Esophagus muscularis mucosa (tissue), 4 donors: ENCODE measurements at places on chromosomes 5 and 9. TPM values are rescaled to one million over a fixed set of nuclear protein-coding genes. Genes with fewer than 3 reads are reported as not detected.

Gene ZNF622
- 25.3 TPM for total RNA-seq

Gene PKD2L2
- total RNA-seq, result not detected

Gene SKP2
- 9.2 TPM for total RNA-seq

Gene SLC46A2
- total RNA-seq, result 0.26 TPM

Gene PANK3
- total RNA-seq, result 26.0 TPM

- no peaks in the 10 kb centered on the region for H3K4me1 ChIP-seq
- no peaks in the 10 kb centered on the region for H3K27me3 ChIP-seq
- H3K36me3 ChIP-seq, result no peaks in the 10 kb centered on the region
- H3K4me3 ChIP-seq, result no peak overlapping the region
- no peak for DNase-seq
These were observed 165.2 kb downstream of the FRMD3 start for GRCh38 chr9:83372957-83373356.

GRCh38 chr5:179800696-179801201, 5.9 kb downstream of the MGAT4B start:
- no peak for DNase-seq
- no peak overlapping the region for H3K4me3 ChIP-seq
- no peaks in the 10 kb centered on the region for H3K27me3 ChIP-seq

GRCh38 chr5:151183456-151184245, 26.1 kb upstream of the ANXA6 start:
- H3K36me3 ChIP-seq, result peaks cover 93% of the 10 kb centered on the region
- H3K4me3 ChIP-seq, result no peak overlapping the region
- DNase-seq, result peak; percentile 50
- no peaks in the 10 kb centered on the region for H3K27me3 ChIP-seq
- no peaks in the 10 kb centered on the region for H3K4me1 ChIP-seq
- no peak overlapping the region for H3K27ac ChIP-seq

DNA sequence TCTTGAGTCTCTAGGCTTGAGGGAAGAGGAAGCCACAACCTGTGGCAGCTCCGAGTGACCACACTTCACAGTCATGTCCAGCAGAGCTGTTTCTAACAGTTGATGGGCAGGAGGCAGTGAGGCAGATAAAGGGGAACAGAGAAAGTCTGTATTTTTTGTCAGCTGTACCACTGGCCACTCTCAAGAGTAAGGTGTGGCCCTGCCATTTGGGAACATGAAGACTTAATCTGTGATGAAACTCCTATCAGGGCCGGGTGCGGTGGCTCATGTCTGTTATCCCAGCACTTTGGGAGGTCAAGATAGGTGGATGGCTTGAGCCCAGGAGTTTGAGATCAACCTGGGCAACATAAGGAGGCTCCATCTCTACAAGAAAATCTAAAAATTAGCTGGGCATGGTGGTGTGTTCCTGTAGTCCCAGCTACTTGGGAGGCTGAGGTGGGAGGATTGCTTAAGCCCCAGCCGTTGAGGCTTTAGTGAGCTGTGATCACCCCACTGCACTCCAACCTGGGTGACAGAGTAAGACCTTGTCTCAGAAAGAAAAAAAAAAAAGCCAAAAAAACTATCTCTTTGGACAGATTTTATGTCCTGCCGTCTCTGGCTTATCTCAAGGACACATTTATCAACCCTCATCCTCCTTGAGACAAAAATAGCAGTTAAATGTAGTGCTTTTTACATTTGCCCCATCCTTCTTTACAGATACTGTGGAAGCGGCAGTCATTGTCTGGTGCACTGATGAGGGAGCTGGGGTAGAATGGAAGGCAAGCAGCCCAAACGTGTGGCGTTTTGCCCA, 11.9 kb upstream of the COL15A1 start:
- H3K27me3 ChIP-seq, result no peaks in the 10 kb centered on the region
- H3K36me3 ChIP-seq, result no peaks in the 10 kb centered on the region

DNA sequence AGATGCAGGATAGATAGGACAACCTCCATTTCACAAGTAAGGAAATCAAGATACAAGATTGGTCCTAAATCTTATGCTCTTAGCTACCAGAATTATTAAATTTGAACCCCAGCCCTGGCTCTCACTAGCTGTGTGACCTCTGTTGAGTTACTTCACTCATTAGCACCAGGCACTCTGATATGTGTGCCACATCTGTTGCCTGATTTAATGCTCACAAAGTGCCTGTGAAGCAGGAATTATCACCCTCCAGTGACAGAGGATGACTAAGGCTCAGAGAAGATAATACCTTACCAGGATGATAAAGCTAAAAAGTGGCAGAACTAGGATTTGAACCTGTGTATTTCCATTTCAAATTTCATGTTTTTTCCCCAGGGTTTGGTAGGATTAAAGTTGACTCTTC, 110.0 kb downstream of the PLPPR1 start:
- H3K27me3 ChIP-seq, result no peaks in the 10 kb centered on the region
- no peak overlapping the region for H3K27ac ChIP-seq
- H3K4me3 ChIP-seq, result no peak overlapping the region
- DNase-seq, result no peak
- H3K4me1 ChIP-seq, result no peaks in the 10 kb centered on the region

GRCh38 chr9:96150324-96151227, 151.4 kb downstream of the HSD17B3 start:
- no peak overlapping the region for H3K27ac ChIP-seq
- no peaks in the 10 kb centered on the region for H3K27me3 ChIP-seq
- no peak for DNase-seq
- no peaks in the 10 kb centered on the region for H3K36me3 ChIP-seq

DNA sequence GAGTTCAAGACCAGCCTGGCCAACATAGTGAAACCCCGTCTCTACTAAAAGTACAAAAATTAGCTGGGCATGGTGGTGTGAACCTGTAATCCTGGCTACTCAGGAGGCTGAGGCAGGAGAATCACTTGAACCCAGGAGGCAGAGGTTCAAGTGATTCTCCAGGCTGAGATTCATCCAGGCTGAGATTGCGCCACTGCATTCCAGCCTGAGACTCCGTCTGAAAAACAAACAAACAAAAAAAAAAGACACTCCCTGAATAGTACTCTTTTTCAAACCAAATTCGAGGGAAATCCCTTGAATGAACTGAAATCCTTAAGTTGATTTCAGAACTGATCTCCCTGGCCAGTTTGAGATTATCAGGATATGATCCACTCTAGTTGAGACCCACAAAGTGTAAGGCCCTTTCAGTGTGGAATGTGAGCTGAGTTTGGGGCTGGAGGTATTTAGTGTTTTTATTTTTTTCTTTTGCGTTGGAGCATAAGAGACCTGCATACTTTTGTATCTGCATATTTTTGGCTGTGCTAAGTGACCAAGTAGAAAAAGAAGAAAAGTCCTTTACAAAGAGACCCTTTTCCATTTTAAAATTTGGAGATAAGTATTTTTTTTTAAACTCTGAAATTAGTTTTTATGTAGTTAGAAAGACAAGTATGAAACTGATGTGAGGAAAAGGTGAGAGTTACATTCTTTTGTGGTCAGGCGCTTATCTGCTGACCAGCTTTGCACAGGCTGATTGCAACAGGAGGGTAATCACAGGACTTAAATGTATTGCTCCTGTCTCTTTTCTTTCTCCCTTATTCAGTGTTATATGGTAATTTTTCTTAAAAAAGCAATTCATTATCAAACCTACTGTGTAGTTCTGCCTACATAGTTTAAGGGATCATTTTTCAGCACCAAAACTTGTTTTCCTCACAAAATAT, 42.9 kb downstream of the TMEFF1 start:
- H3K36me3 ChIP-seq, result no peaks in the 10 kb centered on the region
- no peaks in the 10 kb centered on the region for H3K4me1 ChIP-seq
- H3K27ac ChIP-seq, result no peak overlapping the region

GRCh38 chr5:137310051-137310730, 188.9 kb downstream of the SPOCK1 start:
- no peak overlapping the region for H3K27ac ChIP-seq
- H3K4me1 ChIP-seq, result peaks cover 12% of the 10 kb centered on the region
- DNase-seq, result peak; percentile 81
- H3K36me3 ChIP-seq, result no peaks in the 10 kb centered on the region
- no peak overlapping the region for H3K4me3 ChIP-seq

DNA sequence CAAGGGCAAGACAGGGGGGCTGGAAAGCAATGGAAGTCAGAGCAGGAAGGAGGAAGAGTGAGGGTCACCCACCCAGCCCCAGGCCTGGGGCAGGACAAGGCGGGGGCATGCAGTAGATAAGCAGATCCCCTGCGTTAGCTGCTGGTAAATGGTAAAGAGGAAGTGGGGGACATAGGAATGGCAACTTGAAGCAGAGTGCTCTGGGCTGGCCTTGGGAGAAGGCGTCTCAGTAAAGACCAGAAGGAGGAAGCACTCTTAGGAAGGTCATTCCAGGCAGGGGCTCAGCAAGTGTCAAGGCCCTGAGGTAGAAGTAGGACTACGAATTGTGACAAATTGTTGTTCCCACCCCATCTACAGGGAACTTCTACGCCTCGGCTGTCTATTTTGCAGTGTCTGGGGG, 15.1 kb downstream of the TCOF1 start:
- no peaks in the 10 kb centered on the region for H3K27me3 ChIP-seq
- DNase-seq, result no peak
- H3K36me3 ChIP-seq, result peaks cover 99% of the 10 kb centered on the region
- no peak overlapping the region for H3K4me3 ChIP-seq
- H3K27ac ChIP-seq, result no peak overlapping the region
- no peaks in the 10 kb centered on the region for H3K4me1 ChIP-seq
